ENCODE measurements at places on chromosomes 7 and 10.
A peak's percentile ranks its signal among the peaks of the same experiment; 100 is the strongest.

- no peak for DNase-seq
Observed at GRCh38 chr10:97915346-97916131, 65.9 kb downstream of the GOLGA7B start.

GRCh38 chr7:132553031-132553430 lies 23.2 kb downstream of the PLXNA4 start:
- DNase-seq = no peak

GRCh38 chr10:7702288-7702812 lies 766 bp upstream of the ITIH2 start:
- no peak for DNase-seq

DNA sequence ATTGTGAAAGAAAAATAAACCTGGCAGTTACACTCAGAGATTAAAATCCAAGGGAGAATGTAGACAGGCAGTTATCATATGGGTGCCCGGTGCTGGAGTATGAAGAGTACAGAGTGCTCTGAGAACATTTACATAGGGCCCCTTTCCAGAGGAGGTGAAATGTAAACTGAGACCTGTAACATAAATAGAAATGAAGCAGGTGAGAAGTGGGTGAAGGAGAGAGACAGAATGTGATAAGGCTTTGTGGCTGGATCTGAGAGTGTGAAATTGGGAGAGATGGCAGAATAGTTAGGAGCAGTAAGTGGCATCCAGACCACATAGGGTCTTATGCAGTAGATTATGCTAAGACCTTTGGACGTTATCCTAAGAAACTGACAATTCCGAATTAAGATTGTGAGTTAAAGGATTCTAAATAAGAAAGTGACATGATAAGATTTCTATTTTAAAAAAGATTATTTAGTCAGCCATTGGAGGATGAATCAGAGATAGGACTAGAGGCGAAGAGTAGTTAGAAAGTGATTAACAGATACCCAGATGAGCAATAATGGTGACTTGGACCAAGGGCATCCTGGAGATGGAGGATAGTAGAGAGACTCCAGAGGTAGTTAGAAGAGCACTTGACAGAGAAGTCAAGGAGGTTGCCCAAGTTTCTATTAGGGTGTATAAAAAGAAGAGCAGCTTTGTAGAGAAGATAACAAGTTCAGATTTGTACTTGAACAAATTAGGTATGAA lies 36.7 kb downstream of the DNAH11 start:
- DNase-seq = no peak

DNA sequence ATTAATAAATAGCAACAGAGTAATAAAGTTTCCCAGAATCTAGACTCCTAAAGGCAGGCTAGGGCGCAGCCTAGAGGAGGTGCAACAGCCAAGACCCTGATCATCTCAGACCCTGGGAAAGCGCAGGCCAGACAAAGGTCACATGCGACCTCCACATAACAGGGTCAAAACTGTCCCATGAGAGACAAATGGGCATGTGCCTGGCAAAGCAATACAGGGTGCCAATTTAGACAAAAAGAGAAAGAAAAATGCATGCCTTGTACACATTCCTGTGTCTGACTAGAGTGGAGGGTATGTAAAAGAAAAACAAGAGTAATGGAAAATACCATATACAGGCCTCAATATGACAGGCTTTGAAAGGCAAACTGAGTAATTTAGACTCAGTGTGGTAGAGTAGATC lies 22.2 kb downstream of the MPP7 start:
- peak; percentile 28 for DNase-seq

DNA sequence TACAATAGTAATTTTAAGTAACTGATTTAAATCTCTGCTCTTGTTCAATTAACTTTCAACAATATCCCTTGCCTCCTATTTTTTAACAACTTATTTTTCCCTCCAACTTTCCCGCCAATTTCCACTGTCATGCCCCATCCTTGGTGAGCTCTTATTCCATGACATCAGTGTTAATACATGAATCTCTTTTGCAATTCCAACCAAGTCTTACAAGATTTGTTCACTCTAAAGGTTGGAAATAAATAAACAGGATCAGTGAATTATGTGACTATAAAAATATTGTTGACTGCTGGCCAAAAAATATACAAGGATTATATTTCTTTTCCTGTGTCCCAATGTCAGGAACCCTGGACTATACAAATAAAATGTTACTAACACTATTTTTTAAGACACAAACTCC lies 21.0 kb upstream of the AGMO start:
- no peak for DNase-seq

GRCh38 chr7:43764039-43764761 lies 5.7 kb downstream of the BLVRA start:
- DNase-seq = no peak

DNA sequence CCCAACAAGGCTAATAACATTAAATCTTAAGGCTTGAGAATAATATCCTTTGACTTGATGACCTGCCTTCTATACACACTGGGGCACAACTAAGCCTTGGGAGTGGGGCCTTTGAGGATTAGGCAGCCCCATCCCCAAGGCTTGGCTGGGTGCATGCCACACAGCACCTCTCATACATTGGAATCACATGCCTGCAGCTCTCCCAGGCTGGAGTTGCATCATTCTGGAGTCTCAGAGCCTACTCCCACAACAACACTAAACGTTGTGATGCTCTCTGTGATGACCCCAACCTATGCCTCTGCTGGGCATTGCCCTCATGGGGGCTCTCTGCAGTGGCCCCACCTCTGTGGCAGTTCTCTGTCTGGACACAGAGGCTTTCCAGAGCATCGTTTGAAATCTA lies 31.9 kb upstream of the SGCE start:
- DNase-seq = no peak

- no peak for DNase-seq
Observed at GRCh38 chr7:3232228-3232627, 68.8 kb upstream of the SDK1 start.

DNA sequence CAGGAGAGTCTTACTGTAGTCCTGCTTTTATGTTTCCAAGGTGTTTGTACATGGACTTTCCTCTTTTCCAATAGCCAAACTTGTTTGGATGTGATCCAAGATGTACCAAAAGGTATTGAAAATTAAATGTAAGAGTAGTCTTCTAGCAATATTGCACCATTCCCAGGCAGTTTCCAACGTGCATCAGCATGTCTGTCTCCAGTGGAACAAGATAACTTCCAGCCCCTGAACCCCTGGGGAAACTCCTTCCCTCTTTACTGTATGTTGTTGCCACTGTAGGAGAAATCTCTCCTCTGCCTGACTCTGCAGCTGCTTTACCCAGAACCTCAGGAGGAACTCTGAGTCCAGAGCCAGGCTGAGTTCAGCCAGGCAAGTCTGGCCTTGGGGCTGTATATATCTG lies 18.5 kb downstream of the ARMC10 start:
- DNase-seq = no peak

- no peak for DNase-seq
Observed at GRCh38 chr10:31932838-31933237, 4.2 kb upstream of the ARHGAP12 start.

- DNase-seq = no peak
Observed at GRCh38 chr7:15218261-15218660, 315.7 kb upstream of the DGKB start.

GRCh38 chr7:24881623-24882022 lies 98.4 kb downstream of the OSBPL3 start:
- no peak for DNase-seq

DNA sequence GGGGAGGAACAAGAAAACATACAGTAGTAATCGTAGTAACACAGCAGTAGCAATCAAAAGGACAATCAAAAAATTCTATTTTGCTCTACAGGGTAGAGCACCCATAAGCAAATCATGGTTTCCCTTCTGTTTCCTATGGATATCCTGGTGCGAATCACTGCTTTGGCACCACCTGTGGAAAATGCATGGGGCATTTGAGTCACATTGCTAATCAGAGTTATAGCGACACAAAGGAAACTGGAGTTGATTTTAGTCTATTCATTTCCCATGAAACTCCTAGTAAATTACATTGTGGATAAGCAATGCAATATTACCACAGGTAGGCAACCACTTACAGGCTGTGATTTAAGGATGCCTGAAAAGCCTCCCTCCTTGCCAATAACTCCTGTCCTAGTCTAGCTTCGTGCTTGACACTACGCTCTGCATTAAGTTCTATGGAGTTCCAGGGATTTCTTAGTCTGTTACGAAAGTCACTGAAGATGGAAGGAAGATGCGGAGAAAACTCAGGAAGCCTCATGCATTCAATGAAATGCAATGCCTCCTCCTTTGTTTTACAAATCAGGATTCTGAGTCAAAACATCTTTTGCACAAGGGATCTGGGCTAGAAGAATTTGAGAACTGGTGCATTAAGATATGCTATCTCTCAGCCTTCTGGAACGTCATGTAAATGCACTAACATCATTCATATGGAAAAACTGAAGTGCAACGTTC lies 188.4 kb downstream of the DGKI start:
- no peak for DNase-seq

DNA sequence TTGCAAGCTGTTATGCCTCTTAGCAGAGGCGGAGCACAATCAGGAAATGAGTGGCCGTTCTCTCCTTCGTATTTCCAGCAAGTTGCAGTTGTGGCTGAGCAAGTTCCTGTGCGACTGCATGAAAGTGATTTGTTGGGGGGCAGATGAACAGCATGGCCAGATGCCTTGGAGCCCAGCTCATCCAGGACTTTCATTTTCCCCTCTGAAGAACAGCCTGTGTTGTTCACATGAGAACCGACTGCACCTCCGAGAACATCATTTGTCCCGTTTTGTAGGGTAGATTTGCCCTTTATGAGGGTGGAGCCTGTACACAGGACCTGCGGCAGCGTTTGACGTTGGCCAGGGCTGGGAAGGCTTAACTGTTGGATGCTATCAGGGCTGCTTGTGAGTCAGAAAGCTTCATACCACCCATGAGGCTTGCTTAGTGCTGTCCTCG lies 4.4 kb downstream of the BAG3 start:
- peak; percentile 62 for DNase-seq

GRCh38 chr10:131452926-131453720 lies 141.6 kb upstream of the TCERG1L start:
- DNase-seq = no peak

DNA sequence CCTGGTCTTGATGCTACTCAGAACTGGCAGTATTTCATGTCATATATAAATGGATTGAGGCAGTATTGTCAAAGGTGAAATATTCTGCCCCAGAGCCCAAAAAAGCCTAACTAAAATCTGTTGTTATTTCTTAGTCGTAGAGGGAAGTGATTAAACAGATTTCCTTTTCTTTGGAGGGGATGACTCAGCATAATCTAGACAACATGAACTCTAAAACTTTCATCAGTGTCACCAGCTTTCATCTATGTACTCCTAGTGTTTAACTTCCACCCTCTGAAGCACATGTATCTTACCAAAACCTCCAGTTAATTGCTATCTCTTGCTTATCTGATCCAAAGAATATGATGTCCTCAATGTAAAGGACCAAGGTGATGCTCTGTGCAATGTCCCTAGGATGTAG lies 97.1 kb upstream of the ARID5B start:
- peak; percentile 38 for DNase-seq

- no peak for DNase-seq
Observed at GRCh38 chr10:11444155-11444530, 167.3 kb downstream of the USP6NL start.

GRCh38 chr7:118918556-118918955 lies 694.1 kb downstream of the ANKRD7 start:
- DNase-seq = no peak

DNA sequence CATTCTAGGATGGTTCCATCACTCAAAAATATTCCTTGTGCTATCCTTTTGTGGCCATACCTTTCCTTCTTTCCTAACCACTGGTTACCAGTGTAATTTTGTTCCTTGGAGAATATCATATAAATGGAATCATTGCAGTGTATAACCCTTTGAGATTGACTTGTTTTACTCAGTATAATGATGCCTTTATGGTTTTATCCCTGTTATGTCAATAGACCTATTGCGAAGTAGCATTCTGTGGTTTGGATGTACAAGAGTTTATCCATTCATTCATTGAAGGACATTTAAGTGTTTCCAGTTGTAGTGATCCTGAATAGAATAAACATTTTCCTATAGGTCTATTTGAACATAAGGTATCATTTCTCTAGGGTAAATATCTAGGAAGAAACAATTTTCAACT lies 54.2 kb downstream of the RBM33 start:
- no peak for DNase-seq

DNA sequence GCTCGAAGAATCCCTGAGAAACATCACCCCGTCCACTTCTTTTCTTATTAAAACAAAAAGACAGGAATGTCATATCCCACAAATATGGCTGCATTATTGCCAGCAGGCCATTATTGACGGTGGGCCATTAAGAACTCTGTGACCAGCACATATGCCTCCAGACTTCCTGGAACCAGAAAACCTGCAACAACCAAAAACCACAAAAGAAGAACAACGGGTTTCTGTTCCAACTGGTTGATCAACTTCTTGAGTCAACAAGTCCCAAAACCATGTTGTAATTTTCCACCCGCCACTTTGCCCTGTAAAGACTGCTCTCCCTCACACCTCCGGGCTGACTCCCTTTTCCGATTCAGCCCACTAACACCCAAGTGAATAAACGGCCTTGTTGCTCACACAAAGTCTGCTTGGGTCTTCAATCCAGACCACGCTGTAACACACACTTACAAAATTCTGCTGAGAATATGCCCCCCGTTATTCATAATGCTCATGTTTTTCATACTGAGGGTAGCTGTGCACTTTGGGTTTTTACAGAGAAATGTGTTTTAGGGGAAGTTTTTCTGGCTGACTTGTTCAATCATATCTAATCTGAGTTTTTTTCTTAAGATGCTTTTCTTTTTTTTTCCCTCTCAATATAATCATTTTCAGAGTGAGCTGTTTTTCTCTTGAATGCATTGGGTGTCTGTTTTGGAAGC lies 20.7 kb downstream of the ZNF107 start:
- no peak for DNase-seq

DNA sequence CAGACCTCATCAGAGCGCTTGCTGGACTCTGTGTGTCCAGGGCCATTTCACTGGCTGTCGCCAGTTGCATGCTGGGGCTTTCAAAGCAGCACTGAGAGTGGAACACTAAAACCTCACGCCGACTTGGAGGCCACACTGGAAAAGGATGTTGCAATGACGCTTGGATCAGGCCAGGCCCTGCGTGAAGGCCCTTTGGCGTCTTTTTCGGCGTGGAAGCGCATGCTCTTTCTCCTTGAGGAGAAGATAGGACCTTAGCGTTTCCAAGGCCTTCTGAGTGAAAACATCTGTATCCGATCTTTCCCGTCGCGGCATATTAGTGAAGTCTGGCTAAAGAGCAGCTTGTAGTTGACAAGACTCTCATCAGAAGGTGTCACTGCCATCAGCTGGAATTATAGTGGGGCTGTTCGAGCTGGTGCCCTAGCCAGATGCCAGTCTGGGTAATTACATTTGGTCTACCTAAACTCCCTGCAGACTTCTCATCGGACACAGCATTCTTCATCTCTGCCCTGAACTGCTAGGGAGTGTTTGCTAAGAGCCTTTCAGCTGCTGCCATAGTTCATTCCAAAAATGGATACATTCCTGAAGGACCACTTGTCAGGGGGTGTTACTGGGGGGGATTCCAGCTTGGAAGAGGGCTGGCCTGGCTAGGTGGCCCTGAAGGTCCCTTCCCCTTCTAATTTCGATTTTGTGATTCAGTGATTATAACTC lies 167.7 kb upstream of the TCF7L2 start:
- DNase-seq = no peak

DNA sequence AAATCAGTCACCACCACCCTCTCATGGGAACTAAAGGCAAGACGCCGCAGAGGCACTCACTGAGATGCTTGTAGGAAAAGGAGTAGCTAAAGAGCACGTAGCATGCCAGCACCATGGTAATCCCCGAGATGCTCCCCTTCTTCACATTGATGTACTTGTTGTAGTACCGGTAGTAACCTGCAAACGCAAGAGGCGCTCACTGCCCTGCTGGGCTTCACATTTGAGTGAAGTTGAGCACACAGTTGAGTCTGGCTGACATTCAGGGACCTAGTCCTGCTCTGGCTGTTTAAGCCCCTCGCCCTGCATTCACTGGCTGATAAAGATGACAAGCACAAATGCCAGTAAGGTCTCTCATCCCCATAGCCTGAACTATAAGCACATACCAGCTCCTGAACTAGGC lies 6.9 kb downstream of the ATP5MF start:
- peak; percentile 30 for DNase-seq
